Right ventricle myocardium superior (tissue), 1 donor: ENCODE measurements at places on chromosomes 12 and 14.

DNA sequence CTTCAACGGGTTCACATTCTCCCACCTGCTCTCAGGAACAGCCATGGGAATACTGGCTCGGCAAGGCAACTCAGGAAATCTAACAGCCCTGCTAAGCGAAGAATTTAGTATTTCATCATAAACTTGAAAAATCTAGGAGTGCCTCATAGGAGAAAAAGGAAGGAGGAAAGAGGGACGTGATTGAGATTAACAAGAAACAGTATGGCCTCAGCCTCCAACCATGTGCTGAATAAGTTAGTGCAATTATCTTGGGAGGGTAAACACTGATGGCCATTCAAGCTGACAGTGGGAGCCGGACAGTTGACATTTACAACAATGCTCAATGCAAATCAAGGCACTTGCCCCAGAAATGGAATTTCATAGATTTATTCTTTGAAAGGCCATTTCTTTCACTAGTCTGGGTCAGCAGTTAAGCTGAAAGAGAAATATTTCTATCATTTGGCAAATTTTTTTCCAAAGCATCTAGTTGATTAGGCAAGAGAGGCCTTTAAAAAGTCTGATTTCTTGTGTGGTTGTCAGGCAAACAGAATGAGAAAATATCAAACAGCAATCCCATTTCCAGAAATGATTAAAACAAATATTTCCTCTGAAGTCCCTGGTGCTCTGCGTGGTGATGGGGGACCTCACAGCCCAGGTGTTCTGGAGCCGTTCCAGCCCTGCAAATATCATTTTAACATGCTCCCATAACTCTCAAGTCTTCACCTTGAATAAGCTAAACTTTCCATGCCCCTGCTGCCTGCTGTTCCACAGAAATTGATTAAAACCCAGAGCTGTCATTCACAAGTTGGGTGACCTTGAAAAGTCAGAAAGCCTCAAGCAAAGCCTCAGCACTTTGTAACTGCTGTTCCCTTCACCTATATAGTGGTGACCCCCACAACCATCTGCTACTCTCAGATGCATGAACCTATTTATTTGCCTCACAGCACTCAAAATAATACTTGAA is 121.6 kb downstream of the PHLDA1 start:
- no peak for DNase-seq

DNA sequence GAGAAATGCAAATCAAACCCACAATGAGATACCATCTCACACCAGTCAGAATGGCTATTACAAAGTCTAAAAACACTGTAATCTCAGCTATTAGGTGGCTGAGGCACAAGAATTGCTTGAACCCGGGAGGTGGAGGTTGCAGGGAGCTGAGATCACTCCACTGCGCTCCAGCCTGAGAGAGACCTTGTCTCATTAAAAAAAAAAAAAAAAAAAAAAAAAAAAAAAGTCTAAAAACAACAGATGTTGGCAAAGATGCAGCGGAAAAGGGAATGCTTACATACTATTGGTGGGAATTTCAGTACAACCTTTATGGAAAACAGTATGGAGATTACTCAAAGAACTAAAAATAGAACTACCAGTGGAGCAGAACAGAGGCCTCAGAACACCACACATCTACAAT is 19.0 kb upstream of the ATF7 start:
- no peak for DNase-seq

- DNase-seq = no peak
Measured at GRCh38 chr14:88866305-88866704, 41.9 kb downstream of the TTC8 start.

DNA sequence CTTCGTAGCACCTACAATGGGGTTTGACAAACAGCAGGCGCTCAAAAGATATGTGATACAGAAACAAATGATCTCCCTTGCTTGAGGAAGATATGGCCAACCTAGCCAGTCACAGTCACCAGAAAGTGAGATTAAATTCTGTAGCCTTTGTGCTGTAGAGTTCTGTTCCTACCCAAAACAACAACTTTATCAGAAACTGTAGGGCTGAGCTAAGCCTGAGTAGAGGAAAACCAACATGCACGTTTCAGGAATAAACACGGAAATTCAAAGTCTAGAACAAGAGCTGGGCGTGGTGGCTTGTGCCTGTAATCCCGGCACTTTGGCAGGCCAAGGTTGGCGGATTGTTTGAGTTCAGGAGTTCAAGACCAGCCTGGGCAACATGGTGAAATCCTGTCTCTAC is 23.0 kb downstream of the AICDA start:
- DNase-seq = no peak

- no peak for DNase-seq
Measured at GRCh38 chr12:2645460-2645859, 149.3 kb upstream of the FKBP4 start.
